ENCODE measurements at places on chromosomes 11 and 22.

GRCh38 chr22:42079319-42080251 is at the start of gene SMDT1:
TSS of gene SMDT1 (plus strand) at chr22:42079700. CDS start at chr22:42079769, 69 bp downstream.
- peak; percentile 97 for DNase-seq

DNA sequence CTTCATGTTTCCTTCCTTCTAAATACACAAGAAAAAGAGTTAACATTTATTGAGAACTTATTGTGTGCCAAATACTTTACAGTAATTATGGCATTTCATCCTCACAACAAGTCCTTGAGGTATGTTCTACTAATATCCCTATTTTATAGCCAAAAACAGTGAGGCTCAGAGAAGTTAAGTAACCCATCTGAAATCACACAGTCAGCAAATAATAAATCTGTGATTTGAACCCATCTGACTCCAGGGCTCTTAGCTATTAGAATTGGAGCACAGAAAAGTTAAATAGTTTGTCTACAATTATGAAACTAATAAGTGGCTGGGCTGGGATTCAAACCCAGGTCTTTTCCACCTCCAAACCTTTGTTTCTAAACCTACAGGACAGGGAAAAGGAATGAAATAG is 36.5 kb upstream of the MYOD1 start:
- DNase-seq = no peak

DNA sequence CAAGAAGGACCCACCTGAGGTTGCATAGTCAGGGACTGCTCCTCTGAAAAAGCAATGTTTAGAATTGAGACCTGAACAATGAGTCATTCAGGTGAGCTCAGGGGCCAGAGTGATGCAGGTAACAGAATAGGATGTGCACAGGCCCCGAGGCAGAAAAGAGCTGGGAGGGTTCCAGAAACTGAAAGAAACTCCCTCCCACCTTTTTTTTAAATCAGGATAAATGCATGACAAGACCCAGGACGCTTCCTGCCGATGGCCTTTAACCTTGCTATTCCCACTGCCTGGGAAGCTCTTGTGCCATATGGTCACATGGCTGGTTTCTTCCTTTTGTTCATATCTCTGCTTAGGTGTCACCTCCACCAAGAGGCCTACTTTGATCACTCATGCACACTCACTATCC is 214.2 kb upstream of the ZBED5 start:
- no peak for DNase-seq

- DNase-seq = no peak
Observed at GRCh38 chr11:3164552-3165151, 458 bp downstream of the OSBPL5 start.

DNA sequence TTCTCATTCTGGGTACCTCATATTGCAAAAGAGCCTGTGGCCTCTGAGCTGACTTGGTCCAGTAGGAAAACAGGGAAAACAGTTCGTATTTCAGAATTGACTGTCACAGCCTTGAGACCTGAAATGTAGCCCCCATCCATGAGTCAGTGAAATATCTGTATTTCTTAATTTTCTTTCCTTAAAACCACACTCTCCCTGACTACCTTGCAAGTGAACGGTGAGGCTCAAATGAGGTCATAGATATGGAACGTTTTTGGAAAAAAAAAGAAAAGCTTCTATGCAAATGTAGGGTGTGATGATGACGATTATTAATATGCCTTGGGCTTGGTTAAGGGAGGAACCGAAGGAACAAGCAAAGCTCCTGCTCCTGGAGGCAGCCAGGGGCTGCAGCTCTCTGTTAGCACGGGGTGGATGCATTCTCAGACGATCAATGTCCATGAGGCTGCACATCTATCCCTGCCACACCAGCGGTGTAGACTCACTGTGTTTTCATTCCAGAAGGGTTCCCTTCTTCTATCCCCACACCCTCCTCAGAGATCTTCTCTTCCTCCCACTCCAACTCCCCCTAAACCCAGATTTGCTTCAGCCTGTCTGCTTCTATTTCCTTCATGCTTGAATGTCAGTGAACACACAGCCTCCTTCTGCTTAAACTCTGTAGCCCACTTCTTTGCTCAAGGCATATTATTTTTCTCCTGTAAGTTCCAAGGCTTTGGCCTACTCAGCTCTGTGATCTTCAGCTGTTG is 29.2 kb upstream of the SCN3B start:
- DNase-seq = no peak

DNA sequence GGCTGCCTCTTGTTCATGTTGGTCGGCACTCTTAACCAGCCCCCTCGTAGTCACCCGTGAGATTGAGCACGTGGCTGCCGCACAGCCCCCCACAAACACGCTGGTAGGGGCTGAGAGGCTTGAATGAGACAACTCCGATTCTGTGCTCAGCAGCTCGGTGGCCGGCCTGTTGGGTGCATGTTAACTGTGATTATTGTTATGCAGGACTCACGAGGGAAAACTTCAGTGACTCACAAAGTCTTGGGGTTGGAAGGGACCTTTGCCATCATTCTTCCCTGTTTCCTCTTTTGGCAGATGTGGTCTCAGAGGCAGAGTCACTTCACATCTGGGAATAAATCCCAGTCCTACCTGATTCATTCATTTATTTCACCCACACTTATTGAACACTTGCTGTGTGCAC is 75.2 kb downstream of the ADAMTS15 start:
- DNase-seq = no peak

GRCh38 chr11:21511835-21512440 is 680.9 kb upstream of the ANO5 start:
- DNase-seq = peak; percentile 1

DNA sequence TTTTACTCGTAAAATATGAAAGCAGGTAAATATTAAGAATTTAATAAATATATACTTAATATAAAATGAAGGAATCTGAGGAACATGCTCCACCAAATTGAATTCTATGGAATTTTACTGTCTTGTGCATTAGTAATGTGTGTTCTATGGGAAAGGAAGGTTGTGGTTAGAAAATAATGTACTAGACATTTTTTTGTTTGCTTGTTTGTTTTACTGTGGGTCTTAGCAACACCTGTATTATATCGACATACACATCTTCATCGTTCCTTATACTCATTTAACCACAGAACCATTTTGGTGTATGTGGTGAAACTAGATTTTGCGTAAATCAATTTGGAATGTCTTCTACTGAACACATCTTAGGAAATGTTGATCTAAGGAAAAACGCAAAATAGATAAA is 114.1 kb upstream of the MTMR2 start:
- no peak for DNase-seq

DNA sequence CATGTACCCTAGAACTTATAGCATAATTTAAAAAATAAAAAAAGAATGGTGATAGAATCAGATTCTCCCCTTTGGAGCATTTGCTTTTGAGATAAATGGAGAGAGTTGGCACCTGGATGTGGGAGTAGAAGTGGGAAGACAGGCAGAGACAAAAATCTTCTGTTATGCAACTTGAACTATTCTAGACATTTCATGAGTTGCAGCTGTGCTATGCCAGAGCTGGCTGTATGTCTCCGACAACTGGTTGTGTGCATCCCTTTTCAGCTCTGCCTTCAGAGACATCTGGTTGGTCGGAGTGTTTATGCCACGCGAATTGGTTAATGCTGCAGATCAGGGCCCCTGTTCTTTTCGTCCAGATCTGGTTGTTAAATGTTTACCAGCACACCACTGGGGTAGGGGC is 161.3 kb downstream of the JRKL start:
- no peak for DNase-seq

GRCh38 chr11:5339771-5340322 is 3.5 kb downstream of the OR51B5 start:
- DNase-seq = no peak

DNA sequence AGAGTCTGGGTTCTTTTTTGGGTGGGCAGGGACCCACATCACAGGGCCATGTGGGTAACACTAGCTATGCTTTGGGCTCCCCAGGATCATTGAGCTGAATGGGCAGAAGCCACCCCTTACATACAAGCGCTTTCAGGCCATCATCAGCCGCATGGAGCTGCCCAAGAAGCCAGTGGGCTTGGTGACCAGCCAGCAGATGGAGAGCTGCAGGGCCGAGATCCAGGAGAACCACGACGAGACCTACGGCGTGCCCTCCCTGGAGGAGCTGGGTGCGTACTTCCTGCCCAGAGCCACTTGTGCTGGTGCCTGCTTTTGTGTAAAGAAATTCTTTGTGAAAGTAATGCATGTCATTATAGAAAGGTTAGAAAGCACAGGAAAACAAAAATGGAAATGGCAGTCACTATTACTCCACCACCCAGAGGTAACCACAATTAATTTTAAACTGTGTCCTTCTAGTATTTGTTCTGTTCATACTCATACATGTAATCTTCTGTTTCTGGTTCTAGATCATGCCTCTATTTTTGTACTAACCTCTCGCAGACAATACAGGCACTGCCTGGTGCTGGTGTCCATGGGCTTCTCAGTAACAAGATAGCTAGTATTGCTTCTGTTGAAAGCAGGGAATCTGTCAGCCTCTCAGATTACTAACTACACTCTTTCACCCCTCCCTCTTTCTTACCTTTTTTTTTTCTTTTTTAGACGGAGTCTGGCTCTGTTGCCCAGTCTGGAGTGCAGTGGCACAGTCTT is 13.7 kb downstream of the CRY2 start:
- DNase-seq = no peak

GRCh38 chr11:122399375-122399774 is 256.1 kb upstream of the UBASH3B start:
- DNase-seq = no peak

DNA sequence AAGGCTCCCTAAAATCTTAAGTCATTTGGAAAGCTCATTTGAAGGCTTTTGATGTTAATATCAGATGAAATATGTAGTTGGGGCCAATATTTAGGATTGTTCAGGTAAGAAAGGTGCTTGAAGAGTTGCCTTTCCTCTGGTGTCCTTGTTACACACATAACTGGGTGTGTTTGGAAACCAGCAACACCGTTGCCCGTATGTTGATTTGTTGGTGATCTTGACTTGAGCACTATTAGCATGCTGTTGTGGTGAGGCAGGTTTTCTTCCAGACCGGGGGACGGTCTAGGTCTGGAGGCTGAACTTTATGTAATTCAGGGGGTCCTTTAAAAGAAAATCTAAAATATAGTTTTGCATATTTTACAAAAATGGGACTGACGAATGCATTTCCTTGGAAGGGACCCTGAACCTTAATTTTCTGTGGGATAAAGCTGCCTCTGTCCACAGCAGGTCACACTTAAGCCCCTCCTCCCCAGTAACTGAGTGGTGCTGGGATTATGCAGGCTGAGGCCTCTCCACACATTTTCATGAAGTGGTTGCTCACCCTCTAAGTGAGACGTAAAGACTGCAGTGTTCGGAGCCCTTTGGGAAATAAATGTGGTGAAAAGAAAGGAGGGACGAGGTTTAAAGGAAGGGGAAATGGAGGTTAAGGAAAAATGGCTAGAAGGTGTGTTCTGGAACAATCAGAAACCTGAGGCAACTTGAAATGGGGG is 1.8 kb downstream of the YWHAH start:
- no peak for DNase-seq

DNA sequence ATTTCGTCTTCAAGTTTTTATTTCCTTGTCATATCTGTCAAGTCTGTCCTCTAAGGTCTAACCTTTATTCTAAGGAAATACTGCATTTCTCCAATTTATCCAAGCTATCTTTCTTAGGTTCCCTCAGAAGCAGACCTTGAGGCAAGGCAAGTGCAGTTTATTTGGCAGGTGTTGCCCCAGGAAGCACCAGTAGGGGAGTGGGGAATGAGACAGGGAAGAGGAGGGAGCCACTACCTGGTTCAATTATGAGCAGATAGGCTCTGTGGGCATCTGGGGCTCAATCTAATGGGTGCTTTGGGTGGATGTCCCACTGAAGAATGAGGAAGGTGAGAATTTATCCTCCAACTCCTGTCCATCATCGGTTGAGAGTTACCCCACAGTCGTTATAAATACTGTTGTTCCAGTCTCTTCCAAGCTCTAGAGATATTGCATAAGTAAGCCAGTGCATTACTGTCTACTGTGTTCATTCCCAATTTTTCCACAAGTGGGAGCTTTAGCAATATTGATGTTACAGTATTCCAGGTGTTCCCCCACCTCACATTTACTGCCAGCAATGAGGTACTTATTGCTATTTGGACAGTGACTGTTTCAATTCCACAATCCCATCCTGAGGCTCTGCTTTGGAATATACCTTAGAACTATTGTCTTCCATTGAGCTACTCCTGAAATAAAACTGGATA is 154.9 kb upstream of the CEP126 start:
- DNase-seq = no peak

DNA sequence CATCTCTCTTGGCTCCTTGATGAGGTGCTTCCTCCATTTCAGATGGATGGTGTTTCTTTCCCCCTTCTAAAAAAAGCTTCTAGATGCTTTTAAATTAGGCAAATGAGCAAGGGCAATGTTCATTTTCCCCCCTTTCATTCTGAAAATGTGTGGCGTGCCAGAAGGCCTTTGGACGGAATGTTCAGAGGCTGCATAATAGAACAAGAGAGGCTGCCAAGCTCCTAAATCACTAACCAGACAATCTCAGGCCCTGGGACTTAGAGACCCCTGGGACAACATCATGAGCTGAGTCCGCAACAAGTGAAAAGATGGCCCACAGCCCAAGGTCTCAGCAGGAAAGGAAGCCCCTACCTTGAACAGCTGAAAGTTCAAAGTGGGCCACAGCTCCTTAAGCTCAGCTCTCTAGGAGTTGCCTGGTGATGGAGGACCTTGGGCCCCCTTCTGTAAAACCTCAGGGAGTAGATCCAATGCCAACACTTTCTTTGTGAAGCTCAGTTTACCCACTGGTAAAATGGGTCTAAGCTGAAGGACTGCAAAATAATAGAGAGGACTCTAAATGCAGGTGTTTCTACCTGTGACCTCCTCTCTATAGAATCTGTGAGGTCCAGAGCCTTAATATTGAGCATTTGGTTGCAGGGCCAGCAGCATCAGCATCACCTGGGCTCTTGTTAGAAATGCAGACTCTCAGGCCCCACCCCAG is 144.0 kb downstream of the FBXO7 start:
- DNase-seq = no peak

DNA sequence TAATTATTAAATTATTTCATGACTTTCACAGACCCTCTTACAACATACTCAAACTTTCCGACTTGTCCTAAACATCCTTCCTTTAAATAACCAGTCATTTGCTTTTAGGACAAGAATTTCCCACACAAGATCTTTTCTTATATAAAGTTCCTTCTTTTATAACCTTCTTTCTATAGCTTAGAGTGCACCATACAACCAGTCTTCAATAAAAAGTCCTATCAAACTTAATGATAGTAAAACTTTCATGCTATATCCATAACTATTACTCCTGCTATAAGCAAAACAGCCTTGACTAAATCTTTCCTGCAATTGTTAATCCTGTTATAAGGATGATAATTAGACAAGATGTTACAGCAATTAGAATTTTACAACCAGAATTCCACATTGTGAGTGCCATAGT is 47.4 kb downstream of the ZNF280B start:
- DNase-seq = no peak

- DNase-seq = no peak
Observed at GRCh38 chr11:61892085-61892370, 683 bp upstream of the FADS3 start.

GRCh38 chr11:126124231-126124661 is 61.6 kb upstream of the CDON start:
- DNase-seq = no peak

- DNase-seq = no peak
Observed at GRCh38 chr22:33722816-33723215, 197.5 kb downstream of the LARGE1 start.

- DNase-seq = no peak
Observed at GRCh38 chr22:43500792-43501785, 89.3 kb downstream of the MPPED1 start.
